NCI-H146 (cell line): ENCODE measurements at places on chromosomes 12 and 14.

DNA sequence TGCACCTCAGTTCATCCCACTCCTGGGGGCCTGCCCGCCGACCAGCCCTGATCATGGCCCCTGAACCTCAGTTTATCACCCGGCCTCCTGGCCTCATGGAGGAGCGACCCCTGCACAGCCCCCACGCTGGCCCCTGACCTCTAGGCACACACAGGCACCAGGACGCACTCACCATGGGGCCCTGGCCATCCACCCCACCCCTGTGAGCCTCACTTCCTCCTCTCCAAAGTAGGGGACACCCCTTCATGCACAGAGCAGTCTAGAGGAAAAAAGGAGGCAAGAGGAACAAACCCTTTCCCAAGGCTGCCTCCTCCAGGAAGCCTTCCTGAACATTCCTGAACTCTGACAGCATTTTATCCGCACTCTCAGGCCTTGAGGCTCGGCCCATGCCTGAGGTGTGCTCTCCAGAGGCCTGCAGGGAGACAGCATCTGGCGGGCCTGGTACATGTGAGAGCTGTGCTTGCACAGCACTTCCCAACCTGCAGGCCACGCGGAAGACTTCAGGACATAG, 39.4 kb downstream of the CCNK start:
- no peak for DNase-seq

DNA sequence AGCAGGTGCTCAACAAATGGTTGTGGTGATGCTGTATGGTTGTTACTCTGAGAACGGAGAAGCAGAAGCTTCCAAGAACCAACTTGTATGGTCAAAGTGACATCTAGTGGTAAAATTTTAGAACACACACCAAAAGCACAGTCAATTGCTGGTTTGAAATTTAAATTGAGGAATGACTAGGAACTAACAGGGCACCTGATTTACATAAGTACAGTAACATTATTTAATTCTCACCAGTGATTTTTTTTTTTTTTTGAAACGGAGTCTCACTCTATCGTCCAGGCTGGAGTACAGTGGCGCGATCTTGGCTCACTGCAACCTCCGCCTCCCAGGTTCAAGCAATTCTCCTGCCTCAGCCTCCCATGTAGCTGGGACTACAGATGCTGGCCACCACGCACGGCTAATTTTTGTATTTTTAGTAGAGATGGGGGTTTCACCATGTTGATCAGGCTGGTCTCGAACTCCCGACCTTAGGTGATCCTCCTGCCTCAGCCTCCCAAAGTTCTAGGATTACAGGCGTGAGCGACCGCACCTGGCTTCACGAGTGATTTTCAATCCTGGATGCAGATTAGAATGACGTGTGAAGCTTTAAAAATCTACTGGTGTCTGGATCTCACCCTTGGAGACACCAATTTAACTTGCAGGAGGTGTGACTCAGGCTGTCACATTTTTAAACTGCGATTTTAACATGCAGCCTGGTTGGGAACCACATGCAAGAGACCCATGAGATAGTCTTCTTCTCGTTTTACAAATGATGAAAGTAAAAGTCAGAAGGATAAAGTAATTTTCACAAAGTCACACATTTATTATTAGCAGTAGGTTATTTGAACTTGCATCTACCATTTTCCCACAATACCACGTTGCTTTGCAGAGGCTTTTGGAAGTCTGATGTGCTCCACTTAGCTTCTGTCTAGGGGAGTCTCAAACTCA, 14.1 kb upstream of the NUMB start:
- DNase-seq: peak; percentile 54

- no peak for DNase-seq
Observed at GRCh38 chr14:101480747-101481530, 80.4 kb upstream of the DIO3 start.

DNA sequence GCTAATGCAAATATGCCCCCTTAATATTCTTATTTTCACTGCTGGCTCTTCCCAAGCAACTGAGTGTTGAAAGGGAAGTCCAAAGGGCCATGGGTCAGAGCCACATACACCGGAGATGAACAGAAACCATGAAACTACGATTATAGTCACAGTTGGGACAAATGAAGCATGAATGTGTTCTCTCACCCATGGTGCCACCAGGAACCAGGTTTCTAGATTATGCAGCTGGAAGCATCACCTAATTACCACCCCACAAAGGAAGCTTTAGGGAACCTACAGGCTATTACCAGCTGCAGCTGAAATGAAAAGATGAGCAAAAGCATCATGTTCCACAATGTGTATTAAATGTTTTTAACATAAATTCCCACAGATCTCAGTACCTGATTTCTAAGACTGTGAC, 15.4 kb downstream of the TMTC1 start:
- no peak for DNase-seq

GRCh38 chr12:25152055-25152454, 42.9 kb downstream of the DNAI7 start:
- no peak for DNase-seq

GRCh38 chr12:65335021-65335714, 56.7 kb downstream of the MSRB3 start:
- no peak for DNase-seq

DNA sequence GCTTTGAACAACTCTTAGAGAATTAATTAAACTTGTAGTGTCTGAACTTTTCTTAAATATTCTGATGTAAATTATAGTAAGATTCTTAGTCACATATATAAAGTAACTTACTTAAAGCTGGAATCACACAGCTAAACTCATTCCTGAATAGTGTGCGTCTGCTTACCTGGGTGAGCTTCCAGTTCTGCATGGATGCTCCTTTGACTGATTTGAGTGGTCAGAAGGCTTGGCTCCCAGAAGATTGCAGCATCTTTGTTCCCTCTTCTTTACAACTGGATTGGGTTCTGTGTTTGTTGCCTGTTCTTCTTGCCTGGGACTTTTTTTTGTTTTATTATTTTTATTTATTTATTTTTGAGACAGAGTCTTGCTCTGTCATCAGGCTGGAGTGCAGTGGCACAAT, 66.5 kb upstream of the ASPG start:
- DNase-seq: no peak
